Colonic mucosa (tissue), 4 donors: ENCODE measurements at places on chromosomes 7 and 10. TPM values are rescaled to one million over a fixed set of nuclear protein-coding genes. Genes with fewer than 3 reads are reported as not detected.

DNA sequence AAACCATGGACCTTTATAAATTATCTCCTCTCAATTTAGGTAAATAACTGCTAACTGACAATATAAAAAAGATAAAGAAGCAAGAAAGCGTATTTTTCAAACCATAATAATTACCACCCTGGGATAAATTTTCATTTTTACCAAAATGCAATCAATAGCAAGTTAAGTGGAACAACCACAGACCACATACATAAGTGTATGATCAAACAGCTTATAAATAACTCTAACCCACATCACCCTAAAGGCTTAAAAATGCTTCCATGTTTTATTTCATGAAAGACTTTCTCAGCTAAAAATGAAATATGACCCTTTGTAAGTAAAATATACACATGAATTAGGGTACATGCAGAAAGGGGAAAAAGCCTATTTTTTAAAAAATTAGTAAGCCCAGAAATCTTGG is 156.5 kb downstream of the SGMS1 start:
- no peak overlapping the region for H3K27ac ChIP-seq
- H3K36me3 ChIP-seq: no peaks in the 10 kb centered on the region
- H3K27me3 ChIP-seq: no peaks in the 10 kb centered on the region
- H3K4me3 ChIP-seq: no peak overlapping the region
- no peak for DNase-seq
- H3K4me1 ChIP-seq: peaks cover 5% of the 10 kb centered on the region

DNA sequence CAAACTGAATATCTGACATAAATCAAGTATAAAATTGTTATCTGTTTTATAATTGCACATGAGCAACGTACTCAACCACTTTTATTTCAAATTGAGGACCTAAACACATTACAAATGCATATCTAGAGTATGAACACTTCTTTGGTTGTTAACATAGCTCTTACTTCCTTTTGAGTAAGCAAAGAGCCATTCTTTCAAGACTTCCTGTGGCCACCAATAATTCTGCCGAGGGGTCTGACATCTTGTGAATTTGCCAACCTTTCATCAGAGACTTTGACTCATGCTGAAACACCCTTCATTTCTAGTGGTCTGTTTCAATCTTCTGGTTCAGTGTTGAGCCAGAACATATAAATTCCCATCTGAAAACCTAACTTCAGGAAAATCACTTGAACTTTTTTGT is 59.4 kb downstream of the CDK14 start:
- H3K27me3 ChIP-seq: no peaks in the 10 kb centered on the region
- DNase-seq: no peak
- H3K36me3 ChIP-seq: no peaks in the 10 kb centered on the region
- H3K4me3 ChIP-seq: no peak overlapping the region
- H3K27ac ChIP-seq: no peak overlapping the region
- H3K4me1 ChIP-seq: no peaks in the 10 kb centered on the region

GRCh38 chr10:988667-989545 is 672 bp downstream of the GTPBP4 start:
- peaks cover 7% of the 10 kb centered on the region for H3K36me3 ChIP-seq
- peak overlapping the region; percentile 69 for H3K4me3 ChIP-seq

GRCh38 chr10:103852856-103853255 is 2.5 kb downstream of the SH3PXD2A start:
- H3K4me3 ChIP-seq: peak overlapping the region; percentile 2
- peak overlapping the region; percentile 51 for H3K27ac ChIP-seq
- no peaks in the 10 kb centered on the region for H3K27me3 ChIP-seq
- peaks cover 43% of the 10 kb centered on the region for H3K4me1 ChIP-seq
- peak; percentile 36 for DNase-seq
- no peaks in the 10 kb centered on the region for H3K36me3 ChIP-seq

GRCh38 chr10:21263263-21263803 is 262.1 kb downstream of the SKIDA1 start:
- no peak overlapping the region for H3K27ac ChIP-seq
- H3K27me3 ChIP-seq: no peaks in the 10 kb centered on the region
- no peaks in the 10 kb centered on the region for H3K36me3 ChIP-seq
- H3K4me1 ChIP-seq: no peaks in the 10 kb centered on the region
- no peak overlapping the region for H3K4me3 ChIP-seq
- no peak for DNase-seq

- H3K4me3 ChIP-seq: no peak overlapping the region
- H3K27ac ChIP-seq: no peak overlapping the region
- H3K36me3 ChIP-seq: no peaks in the 10 kb centered on the region
- no peaks in the 10 kb centered on the region for H3K27me3 ChIP-seq
Observed at GRCh38 chr7:71326595-71326994, 194.7 kb downstream of the GALNT17 start.

GRCh38 chr10:83539528-83540308 is 599.6 kb upstream of the GHITM start:
- H3K27ac ChIP-seq: no peak overlapping the region
- DNase-seq: no peak
- no peaks in the 10 kb centered on the region for H3K36me3 ChIP-seq

DNA sequence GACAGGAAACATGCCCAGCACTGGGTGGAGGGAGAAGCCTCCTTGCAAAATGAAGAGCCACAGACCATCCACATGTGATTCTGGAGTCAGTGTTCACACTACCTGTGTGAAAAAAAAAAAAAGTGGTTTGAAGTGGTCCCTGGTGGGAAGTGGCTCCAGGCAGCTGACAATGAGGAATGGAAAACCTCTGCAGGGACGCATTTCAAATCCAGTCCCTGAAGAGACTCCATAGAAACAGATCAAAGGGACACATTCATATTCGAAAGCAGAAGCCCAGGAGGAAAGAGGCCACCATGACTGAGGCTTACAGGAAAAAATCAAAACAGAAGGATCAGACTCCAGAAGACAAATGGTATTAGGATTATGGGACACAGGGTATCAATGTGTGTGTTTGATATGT is 11.5 kb upstream of the TCERG1L start:
- no peak overlapping the region for H3K4me3 ChIP-seq
- H3K4me1 ChIP-seq: no peaks in the 10 kb centered on the region
- H3K27me3 ChIP-seq: no peaks in the 10 kb centered on the region
- no peak for DNase-seq
- no peaks in the 10 kb centered on the region for H3K36me3 ChIP-seq

DNA sequence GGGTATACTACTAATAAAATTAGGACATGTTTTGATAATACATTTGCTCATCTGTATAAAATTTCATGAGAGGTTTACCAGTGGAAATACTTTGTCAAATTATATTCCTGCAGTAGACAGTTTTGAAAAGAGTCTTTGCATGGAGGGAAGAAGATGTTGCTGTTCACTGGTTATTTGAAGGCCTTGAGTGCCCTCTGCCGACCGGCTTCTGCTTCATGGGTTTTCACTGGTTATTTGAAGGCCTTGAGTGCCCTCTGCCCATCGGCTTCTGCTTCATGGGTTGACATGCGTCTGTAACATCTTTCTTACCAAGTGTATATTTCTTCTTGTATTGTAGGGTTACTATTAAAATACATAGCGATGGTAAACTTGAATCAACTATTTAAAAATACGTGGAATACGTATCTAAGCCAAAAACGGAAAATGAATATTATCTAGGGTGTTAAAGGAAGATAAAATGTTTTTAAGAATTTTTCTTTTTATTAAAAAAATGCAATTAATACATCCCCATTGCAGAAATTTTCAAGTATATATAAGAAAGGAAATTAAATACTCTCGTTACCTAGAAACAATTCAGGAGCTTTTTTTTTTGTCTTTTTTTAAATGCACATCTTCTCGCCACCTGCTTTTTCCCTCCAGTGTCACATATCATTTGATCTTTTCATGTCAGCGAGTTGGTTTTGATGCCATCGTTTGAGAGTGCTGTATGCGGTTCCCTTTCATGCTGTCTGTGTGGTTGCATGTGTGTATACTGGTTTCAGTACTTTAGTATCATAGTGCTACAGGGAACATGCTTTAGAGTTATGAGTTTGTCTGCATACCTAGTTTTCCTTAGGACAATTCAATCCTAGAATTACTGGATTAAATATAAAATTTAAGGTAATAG is 73.4 kb downstream of the SHH start:
- H3K4me1 ChIP-seq: peaks cover 3% of the 10 kb centered on the region
- H3K4me3 ChIP-seq: no peak overlapping the region
- H3K27ac ChIP-seq: no peak overlapping the region
- no peaks in the 10 kb centered on the region for H3K27me3 ChIP-seq
- peaks cover 11% of the 10 kb centered on the region for H3K36me3 ChIP-seq
- DNase-seq: peak; percentile 81

DNA sequence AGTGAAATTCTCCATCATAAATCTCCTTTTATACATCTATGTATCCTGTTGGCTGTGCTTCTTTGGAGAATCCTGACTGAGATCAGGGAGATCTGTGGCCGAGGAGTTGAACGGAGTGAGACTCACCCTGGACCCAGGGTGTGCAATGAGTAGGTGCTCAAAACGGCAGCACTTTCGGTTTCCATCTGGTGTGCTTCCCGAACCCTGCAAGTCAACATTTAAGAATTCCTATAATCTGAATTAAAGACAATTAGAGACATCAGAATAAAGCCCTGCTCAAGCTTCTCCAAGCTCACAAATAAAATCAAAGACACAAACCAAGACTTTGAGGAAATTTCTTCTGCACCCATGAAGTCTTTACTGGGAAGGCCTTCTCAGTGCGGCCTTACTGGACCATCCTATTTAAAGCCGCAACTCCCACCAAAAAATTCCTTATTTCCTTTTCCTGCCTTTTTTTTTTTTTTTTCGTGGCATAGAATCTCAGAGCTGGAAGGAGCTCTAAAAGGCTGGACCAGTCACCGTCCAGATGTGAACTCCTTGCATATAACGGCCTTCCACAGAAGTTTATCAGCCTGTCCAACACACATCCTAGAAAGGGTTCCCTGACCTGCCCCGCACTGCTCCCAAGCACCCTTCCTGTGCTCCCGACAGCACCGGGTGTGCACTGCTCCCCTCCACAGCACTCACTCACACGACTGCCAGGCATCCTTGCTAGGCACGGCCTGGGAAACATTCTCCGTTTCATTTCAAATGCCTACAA is 29.7 kb downstream of the GNA12 start:
- no peak overlapping the region for H3K4me3 ChIP-seq
- no peaks in the 10 kb centered on the region for H3K4me1 ChIP-seq
- H3K27ac ChIP-seq: peak overlapping the region; percentile 32
- H3K36me3 ChIP-seq: no peaks in the 10 kb centered on the region

The NPFFR1 gene
- total RNA-seq: 0.07 TPM

The SPAG6 gene
- total RNA-seq: not detected
